ENCODE measurements at places on chromosomes 12 and 14.

GRCh38 chr12:128914908-128915563 lies 61.8 kb downstream of the GLT1D1 start:
- peak; percentile 78 for DNase-seq

GRCh38 chr12:4939418-4940023 lies 29.8 kb downstream of the KCNA1 start:
- no peak for DNase-seq

DNA sequence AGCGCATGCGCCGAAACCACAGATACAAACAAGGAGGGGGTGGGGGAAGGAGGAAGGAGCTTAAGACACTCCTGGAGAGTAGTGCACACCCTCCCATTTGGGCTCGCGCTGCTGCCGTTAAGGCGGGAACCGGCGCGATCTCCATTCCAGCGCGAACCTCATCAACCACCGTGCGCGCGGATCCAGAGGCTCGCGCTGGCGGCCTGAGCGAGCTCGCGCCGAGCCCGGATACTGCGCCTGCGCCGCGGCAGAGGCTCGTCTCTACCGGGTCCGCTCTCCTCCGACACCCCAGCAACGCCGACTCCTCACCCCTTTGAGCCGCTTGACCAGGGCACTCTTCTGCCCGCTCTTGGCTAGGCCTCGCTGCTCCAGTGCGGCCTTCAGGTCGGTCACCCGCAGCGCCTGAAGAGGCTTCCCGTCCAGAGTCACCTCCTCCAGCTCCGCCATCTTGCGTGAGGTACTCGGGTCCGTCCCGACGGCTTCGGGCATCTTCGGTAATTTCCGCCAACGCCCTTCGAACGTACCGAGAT lies at the start of gene ACIN1:
TSS of gene ACIN1 (minus strand) at position 471 of the 530 bp plus-strand sequence. CDS start at position 447, 24 bp downstream.
- DNase-seq, result peak; percentile 83

- no peak for DNase-seq
These were observed 18.4 kb downstream of the FGD6 start for GRCh38 chr12:95198914-95199313.

- DNase-seq, result no peak
These were observed 10.6 kb downstream of the GRIP1 start for GRCh38 chr12:66668311-66668710.

DNA sequence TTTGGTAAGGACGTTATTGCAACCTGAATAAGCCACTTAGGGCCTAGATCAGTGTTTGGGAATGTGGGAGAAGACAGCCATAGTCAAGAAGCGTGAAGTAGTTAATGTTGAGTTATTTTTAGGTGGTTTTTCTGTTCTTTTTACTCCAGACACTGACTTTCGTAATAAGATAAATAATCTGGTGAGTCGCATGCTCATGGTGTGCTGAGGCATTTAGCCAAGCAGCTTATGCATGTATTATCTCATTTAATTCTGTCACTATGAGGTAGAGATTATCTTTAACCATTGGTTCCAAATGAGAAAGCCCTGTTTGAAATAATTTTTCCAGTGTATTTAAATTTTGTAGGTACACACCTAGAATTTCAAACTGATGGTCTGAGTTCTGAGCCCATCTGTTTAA lies 67.3 kb downstream of the RCOR1 start:
- DNase-seq, result no peak

GRCh38 chr12:92955997-92956663 lies 27.0 kb upstream of the EEA1 start:
- no peak for DNase-seq

DNA sequence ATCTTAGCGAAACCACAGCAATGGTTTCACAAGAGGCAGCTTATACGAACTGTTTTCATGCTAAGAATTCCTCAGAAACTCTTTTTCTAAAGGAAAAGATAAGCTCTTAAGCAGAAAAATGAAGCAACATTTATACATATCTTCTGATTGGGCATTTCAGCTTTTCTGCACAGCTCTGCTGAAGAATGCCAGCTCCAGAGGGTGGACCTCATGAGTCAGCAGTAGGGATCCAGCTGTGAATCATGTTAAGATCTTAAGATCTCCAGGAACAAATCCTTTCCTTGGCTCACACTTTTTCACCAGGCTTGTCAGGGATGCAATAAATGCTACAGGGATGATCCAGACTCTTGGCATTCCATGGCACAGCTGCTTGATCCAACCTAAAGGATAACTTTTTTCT lies 477.1 kb upstream of the CCDC196 start:
- DNase-seq, result no peak

DNA sequence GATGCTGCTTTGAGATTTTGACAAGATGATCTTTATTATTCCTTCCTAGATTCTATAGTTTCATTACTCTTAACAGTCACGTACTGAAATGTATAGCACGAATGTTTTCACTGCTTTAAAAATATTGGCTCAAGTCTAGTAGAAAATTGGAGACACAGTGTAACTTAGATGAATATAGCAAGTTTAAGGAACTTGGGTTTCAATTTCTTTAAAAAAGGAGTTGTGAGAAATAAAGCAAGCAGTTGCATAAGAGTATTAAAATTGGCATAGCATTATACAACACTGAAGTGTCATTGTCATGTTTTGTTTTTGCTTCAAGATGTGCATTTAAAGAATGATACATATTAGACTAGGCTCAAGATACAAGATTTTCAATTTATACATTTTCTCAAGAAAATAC lies 624.8 kb upstream of the NOVA1 start:
- DNase-seq, result no peak

GRCh38 chr12:110284597-110284996 lies 3.5 kb downstream of the ATP2A2 start:
- no peak for DNase-seq

DNA sequence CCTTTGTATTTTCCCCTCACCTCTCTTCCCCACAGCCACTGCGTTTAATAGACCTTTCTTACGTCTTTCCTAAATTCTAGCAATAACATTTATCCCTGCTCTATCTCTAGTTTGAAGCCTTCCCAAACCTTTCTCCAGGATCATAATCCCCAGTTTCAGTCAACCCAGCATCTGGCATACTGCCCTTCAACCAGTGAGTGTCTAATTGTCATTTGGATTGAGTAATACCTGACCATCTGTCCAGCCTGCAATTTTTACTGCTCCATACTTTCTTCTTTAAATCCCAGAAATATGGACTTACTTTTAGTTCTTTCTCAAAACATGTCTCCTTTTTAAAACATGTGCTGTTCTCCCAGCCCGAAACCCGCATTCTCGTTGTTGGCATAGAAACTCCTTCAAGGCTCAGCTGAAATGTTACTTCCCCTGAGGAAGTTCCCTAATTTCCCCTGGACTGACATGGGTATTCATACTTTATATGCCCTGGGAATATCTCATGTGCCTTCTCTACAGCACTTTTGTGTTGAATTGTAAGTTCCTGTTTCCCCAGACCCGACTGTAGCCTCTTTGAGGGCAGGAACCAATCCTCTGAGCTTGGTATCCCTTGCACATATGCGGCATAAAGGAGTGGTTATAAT lies 65.1 kb upstream of the ETV6 start:
- no peak for DNase-seq

- DNase-seq, result no peak
These were observed 50.8 kb upstream of the AP4S1 start for GRCh38 chr14:30974628-30975027.

- DNase-seq, result no peak
These were observed 17.7 kb downstream of the NAA30 start for GRCh38 chr14:57408037-57408436.

Data from activated CD4-positive, alpha-beta T cell treated with anti-CD3 and anti-CD28 coated beads, Interleukin-10, Interleukin-2, amounts not matched to agents 100 ng/mL and 50 ng/mL, durations not matched to agents 16 hours and 8 hours (primary cell).